NCI-H187 (cell line): ENCODE measurements at places on chromosomes 1 and 21.

GRCh38 chr21:41361786-41362604 is at the start of gene MX2:
TSS of gene MX2 (plus strand) at chr21:41362027. CDS start at chr21:41376907, 14,880 bp downstream.
- peak; percentile 22 for DNase-seq

GRCh38 chr1:71390518-71390917 is 309.7 kb upstream of the ZRANB2 start:
- DNase-seq = no peak

GRCh38 chr21:26849428-26850115 is 4.4 kb upstream of the ADAMTS1 start:
- DNase-seq = no peak

DNA sequence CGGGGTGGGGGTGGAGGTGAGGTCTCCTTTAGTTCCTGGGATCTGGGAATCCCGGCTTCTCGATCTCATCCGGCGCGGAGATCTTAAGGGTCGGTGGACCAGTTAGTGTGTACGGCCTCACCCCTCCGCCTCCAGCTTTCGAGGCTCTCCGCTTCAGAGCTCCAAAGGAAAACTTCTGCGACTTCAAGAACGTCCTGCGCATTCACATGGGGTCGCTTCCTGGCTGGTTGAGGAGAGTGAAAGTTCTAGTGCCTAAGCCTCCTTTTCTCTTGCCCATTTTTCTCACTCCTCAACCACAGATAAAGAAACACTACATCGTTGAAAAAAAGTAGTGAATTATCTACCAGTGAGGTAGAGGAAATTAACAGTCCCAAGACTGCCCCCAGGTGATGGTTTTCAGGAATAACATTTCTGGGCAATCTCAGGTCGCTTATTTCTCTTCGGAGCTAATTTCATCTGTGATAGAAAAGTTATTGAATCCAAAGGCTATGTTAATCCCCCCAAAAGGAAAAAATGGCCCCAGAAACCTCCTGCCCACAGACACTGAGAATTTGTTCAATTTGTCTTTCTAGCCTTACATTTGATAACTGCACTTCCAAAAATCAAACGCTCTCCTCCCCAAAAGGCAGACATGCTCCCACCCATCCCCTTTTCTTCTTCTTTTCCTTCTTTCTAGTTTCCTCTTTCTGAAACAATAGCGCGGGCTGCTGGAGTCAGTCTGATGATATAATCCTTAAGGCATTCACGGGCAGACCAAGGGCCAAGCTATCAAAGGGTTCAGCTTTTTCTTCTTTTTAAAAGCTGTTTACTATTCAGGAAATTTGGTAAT is 20.6 kb upstream of the TBX15 start:
- DNase-seq = no peak

DNA sequence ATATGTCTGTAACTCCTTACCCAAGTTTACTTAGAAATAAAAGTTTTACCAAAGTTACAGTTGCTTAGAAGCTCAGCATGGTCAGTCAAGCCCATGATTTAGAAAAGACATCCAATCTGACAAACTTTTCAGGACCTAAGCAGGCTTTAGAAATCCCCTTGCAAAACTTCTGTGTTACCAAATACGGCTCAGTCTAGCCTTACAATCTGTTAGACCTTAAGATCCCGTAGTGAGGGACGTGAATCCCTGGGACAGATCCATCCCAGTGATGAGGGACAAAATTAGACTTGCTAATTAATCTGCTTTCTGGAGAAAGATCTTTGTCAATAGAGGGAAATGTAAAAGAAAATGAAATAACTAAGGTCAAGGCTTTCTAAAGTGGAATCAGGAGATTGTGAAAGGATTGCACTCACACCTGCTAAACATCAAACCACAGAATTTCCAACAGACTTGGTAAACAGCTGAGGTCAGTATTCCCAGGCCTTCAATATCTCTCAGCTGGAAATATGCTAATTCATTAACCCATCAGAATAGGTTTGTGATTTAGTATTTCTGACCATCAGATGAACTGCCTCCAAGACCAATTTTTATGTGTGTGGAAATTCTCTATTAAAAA is 375.3 kb downstream of the DUSP10 start:
- no peak for DNase-seq

- no peak for DNase-seq
These were observed 42.3 kb downstream of the VAMP4 start for GRCh38 chr1:171699531-171699930.

GRCh38 chr1:165960136-165960535 is 132.7 kb downstream of the UCK2 start:
- DNase-seq = no peak

DNA sequence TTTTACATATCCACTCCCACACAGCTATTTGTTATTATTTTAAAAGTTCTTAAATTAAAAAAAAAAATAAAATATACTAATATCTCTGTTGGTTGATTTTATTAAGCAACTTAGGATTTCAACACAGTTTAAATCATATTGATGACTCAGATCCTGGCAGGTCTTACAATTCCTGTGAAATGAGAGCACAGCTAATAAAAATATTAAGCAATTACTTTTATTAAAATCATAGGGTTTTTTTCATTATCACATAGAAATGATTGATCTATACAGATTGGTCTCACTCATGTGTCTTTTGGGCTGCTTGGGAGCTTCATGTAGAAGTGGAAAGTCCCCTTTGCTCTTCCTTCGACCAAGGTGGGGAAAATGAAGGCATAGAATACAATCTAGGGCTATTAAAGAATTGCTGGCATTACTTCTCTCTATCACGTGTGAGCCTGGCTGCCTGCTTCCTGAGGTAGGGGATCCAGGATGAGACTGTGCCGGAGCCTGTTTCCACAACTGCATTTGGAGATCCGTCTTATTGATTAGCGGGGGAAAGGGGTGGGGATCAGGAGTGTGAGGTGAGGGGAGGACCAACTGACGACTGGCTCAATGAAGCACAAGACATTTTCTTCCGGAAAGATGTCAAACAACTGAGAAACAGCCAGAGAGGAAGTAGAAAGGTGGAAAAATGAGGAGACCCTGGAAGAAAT is 858.0 kb downstream of the USP25 start:
- no peak for DNase-seq

- DNase-seq = no peak
These were observed 1266.9 kb upstream of the ADGRL2 start for GRCh38 chr1:80533775-80534334.

DNA sequence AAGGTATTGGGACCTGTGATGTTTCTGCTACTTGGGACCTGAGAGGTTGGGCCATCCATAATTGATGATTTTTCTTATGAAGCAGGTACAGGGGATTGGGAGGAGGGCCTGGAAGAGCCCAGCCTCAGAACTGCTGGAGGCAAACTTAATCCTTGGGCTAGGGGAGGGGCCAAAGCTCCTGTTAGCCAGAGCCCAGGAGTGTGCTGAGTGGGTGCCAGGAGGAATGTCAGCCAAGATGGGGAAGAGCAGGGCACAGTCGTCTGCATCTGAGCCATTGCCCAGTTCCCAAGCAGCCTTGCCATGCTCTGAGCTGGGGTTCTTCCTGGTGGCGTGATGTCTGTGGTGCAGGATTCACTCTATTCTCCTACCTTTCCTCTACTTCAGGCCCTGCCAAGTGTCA is 5.8 kb downstream of the MAPKAPK2 start:
- DNase-seq = no peak

DNA sequence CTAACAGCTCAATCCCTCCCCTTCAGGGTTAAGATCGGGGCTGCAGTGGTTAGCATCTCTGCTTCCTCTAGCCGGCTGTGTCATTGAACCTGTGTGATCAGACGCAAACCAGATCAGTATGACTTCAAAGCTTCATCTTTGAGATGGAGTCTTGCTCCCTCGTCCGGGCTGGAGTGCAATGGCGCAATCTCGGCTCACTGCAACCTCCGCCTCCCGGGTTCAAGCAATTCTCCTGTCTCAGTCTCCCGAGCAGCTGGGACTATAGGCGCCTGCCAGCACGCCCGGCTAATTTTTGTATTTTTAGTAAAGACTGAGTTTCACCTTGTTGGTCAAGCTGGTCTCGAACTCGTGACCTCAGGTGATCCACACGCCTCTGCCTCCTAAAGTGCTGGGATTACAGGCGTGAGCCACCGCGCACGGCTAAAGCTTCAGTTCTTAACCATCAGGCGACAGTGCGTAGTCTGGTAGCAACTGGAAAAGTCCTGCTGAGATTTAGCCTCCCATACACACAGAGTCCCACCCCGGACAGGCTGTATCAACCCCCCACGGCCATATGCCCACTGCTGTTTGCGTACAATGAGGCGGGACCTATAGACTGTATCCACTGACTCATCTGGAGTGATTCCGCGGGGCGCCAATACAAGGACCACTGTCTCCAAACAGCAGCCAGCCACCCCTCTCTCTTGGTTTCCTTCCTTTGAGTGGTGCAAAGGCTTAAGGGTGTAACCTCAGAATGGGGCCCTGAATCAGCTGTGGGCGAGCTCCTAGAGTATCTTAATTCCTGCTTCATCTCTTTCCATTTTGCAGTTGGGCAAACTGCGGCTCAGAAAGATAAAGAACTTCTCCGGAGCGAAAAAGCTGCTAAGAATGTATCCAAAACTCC is 23.3 kb downstream of the CELA3A start:
- DNase-seq = peak; percentile 16

DNA sequence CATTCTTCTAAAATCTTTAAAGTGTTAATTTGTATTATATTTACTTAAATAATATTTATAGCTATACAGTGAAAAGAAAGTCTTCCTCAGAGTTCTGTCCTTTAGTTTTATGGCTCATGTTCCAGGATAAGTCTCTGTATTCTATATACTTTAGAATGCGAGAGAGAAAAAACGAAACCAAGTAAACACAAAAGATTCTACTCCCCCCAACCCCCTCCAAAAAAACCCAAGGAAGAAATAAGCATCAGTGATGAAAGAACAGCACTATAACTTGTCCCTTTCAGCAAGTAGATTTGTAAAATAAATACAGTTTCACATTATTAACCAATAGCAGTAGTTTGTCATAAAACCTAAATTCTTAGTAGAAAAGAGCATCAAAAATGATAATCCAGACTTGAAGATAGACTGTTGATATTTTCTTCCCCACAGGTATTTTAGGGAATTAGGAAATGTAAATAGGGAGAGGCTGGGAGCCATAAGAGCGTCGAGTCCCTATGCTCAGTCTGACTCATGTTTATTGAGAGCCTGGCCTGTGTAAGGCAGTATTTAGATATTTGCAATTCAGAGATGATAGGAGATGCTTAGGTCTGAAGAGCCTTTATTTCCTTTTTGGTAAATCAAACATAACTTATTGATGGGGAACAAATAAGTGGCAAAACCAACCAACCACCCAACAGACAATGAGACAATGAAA is 35.5 kb downstream of the CDC14A start:
- no peak for DNase-seq

- DNase-seq = no peak
These were observed 6.1 kb downstream of the PCSK9 start for GRCh38 chr1:55045430-55045829.

DNA sequence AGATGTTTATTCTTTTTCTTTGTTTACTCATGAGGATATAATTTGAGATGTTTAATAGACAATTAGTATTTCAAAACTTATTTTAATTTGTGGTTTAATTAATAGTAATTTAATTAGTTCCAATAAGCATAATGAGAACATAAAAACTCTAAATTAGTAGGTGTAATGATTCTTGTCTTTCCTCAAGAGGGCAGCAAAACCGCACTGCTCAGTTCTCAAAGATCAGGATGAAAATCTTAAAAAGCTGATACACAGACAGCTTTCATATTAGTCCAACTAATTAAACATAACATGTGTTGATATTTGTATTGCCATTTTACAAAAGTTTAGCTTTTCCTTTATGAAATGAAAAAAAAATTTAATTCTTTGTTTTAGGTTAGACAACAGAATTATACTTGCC is 106.7 kb upstream of the C21orf91 start:
- DNase-seq = no peak

DNA sequence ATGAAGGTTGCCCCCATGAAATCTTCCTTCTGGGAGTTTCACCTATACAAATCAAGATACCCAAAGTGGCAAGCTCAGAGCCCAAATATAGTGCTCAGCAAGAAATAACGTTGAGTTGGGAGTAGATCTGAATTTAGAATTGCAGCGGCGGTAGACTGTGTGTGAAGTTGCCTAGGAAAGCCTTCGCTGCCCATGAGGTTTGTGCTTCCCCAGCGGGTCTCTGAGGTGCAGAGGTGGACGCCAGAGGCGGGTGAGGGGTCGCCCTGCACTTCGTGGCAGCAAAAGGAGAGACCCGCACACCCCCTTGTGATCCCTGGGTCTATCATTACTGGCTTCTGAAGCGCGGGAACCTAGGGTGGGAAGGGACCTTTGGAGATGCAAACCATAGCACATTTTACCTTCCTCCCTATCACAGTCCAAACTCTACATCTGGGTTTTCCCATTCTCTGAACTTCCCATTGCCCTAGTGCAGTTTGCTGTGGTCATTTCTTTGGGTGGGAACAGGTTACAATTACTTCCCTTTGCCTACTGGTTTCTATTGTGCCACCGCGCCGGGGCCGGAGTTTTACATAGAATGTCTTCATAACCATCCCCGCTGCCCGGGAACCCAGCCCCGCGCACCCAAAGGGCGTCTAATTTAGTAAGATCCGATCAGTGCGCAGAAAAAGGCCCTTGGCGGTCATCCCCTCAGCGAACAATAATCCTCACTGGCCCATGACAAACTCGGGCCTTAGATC is 5.2 kb downstream of the TBX15 start:
- no peak for DNase-seq

- no peak for DNase-seq
These were observed 8.7 kb downstream of the ETS2 start for GRCh38 chr21:38814126-38815059.

- DNase-seq = no peak
These were observed 359.1 kb downstream of the BARHL2 start for GRCh38 chr1:90357995-90358394.

DNA sequence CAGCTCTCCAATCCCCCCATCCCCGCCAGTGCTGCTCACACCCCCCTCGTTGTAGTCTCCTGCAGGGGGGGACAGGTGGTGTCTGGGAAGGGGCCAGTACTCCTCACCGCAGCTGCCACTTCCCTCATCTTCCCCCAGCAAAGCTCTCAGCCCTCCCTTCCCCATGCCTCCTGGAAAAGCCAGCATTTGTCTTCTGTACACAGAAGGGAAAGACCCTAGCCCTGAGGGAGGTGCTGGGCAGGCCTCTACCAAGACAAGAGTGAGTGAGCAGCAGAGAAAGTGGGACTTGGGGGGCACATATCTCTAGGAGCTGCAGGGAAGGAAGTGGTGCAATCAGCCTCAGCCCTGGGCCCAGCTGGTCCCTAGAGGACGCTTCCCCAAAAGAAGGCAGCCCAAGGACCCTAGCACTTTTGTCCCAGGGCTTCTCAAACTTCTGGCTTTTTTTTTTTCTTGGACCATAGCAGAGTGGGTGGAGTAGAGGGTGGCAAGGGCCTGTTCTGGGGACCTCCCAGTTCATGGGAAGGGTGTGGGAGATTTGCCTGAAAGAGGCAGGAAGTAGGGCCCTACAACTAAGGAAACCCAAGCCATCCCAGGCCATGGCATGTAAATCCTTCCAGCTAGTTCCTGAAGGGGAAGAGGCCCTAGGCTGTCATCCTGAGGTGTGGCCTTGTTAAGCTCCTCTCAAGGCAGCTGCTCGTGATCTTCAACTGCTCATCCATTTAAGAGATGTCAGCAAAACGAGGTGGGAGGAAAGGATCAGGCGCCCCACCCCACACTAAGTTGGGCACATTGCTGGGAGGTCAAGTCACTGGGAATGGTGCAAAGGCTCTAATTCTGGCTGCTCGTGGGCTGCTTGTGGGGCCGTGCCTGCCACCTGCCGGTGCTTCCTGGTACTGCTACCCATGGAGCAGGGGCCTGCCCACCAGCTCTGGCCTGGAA is 12.6 kb downstream of the ZC3H12A start:
- DNase-seq = peak; percentile 28
